ENCODE measurements at places on chromosomes 5 and 9. TPM values are rescaled to one million over a fixed set of nuclear protein-coding genes. Genes with fewer than 3 reads are reported as not detected.

DNA sequence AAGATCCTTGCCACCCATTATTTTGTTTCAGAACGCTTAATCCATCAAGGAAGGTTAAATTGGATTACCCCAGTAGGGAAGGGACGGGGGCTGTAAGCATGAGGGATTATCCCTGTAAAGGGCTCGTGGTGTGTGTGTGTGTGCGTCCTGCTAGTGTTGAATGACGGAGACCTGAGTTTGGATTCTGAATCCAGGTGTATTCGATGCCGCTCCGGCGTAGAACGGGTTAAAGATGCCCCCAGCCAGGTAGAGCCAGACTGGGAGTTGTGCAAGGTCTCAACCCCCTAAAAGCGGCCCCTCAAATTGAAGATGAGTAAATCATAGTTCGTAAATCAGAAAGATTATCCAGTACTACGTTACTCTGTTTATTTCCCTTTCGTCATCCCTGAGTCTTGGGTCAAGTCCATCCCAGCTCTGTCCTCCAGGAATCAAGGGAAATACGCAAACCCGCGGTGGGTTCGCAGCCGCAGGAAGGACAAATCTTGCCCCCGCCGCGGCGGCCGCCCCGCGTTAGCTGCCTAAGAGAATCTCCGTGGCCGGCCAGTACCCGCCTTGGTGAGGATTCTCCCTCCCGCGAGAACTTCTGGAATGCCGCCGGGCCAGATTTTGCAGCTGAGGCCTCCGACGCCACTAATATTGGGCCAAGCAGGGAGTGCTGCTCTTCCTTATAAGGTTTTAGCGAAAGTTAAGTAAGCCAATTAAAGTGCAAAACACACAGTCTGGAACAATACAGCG is 586 bp upstream of the MTAP start:
- peak overlapping the region; percentile 93 for H3K4me3 ChIP-seq
- DNase-seq, result peak; percentile 73
- peaks cover 23% of the 10 kb centered on the region for H3K27me3 ChIP-seq
- H3K36me3 ChIP-seq, result no peaks in the 10 kb centered on the region
- H3K4me1 ChIP-seq, result peaks cover 49% of the 10 kb centered on the region
- peak overlapping the region; percentile 96 for H3K27ac ChIP-seq

GRCh38 chr5:123543438-123543837 is 31.5 kb downstream of the CSNK1G3 start:
- H3K4me1 ChIP-seq, result peaks cover 26% of the 10 kb centered on the region
- DNase-seq, result no peak
- H3K4me3 ChIP-seq, result no peak overlapping the region
- H3K27ac ChIP-seq, result no peak overlapping the region

KCNV2 gene
- not detected for total RNA-seq

GRCh38 chr5:160747559-160747958 is 104.5 kb downstream of the ATP10B start:
- H3K36me3 ChIP-seq, result no peaks in the 10 kb centered on the region
- H3K4me3 ChIP-seq, result no peak overlapping the region
- H3K27ac ChIP-seq, result no peak overlapping the region
- DNase-seq, result no peak
- no peaks in the 10 kb centered on the region for H3K27me3 ChIP-seq

- H3K4me3 ChIP-seq, result no peak overlapping the region
- no peaks in the 10 kb centered on the region for H3K27me3 ChIP-seq
- no peaks in the 10 kb centered on the region for H3K4me1 ChIP-seq
- H3K27ac ChIP-seq, result no peak overlapping the region
These were observed 8.4 kb downstream of the BRD3OS start for GRCh38 chr9:134033516-134034214.

- H3K27ac ChIP-seq, result no peak overlapping the region
- H3K36me3 ChIP-seq, result no peaks in the 10 kb centered on the region
- H3K4me3 ChIP-seq, result no peak overlapping the region
- DNase-seq, result no peak
- peaks cover 68% of the 10 kb centered on the region for H3K4me1 ChIP-seq
These were observed 71.5 kb downstream of the NR3C1 start for GRCh38 chr5:143331956-143332355.

GRCh38 chr5:109161914-109162683 is 247.7 kb downstream of the PJA2 start:
- no peaks in the 10 kb centered on the region for H3K27me3 ChIP-seq
- DNase-seq, result no peak
- H3K27ac ChIP-seq, result no peak overlapping the region
- H3K4me1 ChIP-seq, result no peaks in the 10 kb centered on the region

GRCh38 chr9:129626625-129627284 is 792 bp downstream of the NTMT1 start:
- no peak for DNase-seq
- peak overlapping the region; percentile 96 for H3K27ac ChIP-seq
- no peaks in the 10 kb centered on the region for H3K36me3 ChIP-seq
- H3K4me1 ChIP-seq, result peaks cover 67% of the 10 kb centered on the region
- peaks cover 3% of the 10 kb centered on the region for H3K27me3 ChIP-seq

- H3K4me1 ChIP-seq, result peaks cover 100% of the 10 kb centered on the region
- DNase-seq, result no peak
- no peaks in the 10 kb centered on the region for H3K27me3 ChIP-seq
- no peak overlapping the region for H3K27ac ChIP-seq
These were observed 29.5 kb downstream of the RXRA start for GRCh38 chr9:134355561-134356279.

IFNA2 gene
- total RNA-seq, result not detected

- H3K4me1 ChIP-seq, result no peaks in the 10 kb centered on the region
- DNase-seq, result no peak
- H3K27ac ChIP-seq, result no peak overlapping the region
- no peak overlapping the region for H3K4me3 ChIP-seq
These were observed 174.6 kb downstream of the FAM174A start for GRCh38 chr5:100709771-100710170.

KIF24 gene
- total RNA-seq, result 0.63 TPM
